ENCODE measurements at places on chromosomes 11 and 22.

GRCh38 chr11:75576499-75576918 lies 14.5 kb downstream of the SERPINH1 start:
- no peak for DNase-seq

- DNase-seq, result no peak
These were observed 838 bp downstream of the FKBP2 start for GRCh38 chr11:64241491-64242374.

DNA sequence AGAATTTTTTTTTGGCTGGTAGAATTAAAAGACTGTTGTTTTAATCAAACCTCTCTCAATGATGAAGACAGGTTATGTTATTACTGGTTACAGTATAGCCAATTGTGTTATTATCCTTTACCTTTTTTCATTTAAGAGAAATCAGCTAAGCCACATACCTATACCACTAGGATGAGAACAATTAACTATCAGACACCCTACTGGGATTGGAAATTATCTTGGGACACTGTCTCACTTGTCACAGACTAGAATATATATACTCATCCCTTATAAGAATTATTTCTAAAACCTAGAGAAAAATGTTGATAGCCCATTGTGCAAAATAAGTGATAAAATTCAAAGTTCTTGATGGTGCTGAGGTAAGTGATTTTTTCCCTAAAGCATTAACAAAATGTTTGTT lies at the start of gene OR5AS1:
Gene OR5AS1 (plus strand): TSS at position 301 of the 400 bp plus-strand sequence. CDS start 2,765 bp downstream, outside the sequence.
- DNase-seq, result no peak

- no peak for DNase-seq
These were observed 30.4 kb downstream of the RELT start for GRCh38 chr11:73406619-73407018.

- DNase-seq, result no peak
These were observed 11.0 kb upstream of the SORL1-AS1 start for GRCh38 chr11:121463689-121464335.
